ENCODE measurements at places on chromosomes 4 and X.
A peak's percentile ranks its signal among the peaks of the same experiment; 100 is the strongest.

GRCh38 chr4:113026556-113026955, 22.9 kb upstream of the ANK2 start:
- peak; percentile 44 for DNase-seq

- DNase-seq, result no peak
These were observed 108.6 kb downstream of the ACTRT1 start for GRCh38 chrX:127943571-127943970.

DNA sequence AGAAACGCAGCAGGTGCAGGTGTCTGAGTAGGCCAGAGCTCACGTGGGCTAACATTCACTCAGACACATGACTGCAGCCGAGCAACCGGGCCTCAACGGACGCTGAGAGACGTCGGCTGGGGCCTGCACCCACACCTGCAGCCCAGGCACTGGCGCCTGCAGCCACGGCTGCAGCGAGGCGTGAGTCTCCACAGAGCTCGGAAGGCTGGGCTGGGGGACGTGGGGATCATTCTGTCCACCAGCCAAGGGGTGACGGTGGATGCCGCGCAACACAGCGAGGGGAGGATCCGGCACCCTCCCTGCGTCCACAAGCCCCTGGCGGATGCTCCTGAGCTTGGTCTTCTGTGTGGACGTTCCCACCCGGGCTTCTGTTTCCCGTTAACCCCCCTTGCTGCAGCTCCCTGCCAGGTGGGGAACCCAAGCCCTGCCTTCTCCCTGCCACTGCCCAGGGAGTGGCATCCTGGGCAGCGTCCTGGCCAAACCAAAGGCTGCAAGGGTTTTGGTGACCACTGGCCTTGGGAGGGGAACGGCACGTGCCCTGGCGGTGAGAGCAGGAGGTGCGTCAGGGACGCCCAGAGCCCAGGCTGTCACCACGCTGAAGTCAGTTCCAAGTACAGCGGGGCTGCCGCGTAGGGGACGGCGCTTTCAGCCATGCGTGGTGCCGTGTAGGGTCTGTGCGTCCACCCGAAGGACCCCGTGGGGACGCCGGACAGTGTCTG, 16.3 kb downstream of the PPP2R3B start:
- no peak for DNase-seq

- no peak for DNase-seq
These were observed 212.8 kb downstream of the MAB21L2 start for GRCh38 chr4:150794706-150795105.

DNA sequence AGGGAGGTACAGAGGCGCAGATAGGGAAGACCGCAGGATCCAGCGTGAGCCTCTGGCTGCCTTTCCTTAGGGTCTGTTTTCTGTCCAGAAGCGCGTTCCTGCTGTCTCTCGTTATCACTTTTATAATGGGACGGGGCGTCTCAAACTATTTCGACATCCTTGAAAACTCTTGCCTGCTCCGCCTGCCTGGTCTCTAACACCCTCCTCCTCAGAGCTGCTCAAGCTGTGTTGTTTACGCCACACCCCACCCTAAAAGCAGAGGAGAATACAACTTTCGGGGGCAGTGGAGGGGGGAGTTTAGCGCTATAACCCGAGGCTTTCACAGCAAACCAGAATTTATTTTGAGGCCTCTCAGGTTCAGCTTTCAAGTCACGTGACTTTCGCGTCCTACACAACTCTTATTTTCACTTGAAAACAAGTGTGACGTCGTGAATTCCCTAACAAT, 646 bp upstream of the FAM3A start:
- DNase-seq, result no peak

DNA sequence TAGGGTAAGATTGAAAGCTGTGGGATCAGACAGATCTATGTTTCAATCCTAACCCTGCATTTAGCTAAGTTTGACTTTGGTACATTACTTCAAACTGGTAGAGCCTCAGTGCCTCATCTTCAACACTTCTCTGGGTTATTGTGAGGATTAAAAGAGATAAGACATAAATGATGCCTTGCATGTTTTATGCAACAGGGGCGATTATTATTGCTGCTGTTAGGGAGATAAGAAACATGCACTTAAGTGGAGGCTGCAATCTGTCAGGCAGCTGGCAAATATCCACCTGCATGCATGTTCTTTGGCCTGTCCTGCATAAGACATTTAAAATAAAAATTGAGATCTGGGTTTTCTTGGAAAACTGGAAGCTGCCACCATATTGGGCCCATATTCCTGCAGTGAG, 24.6 kb downstream of the UNC5C start:
- DNase-seq, result no peak

- no peak for DNase-seq
These were observed 6.7 kb upstream of the CD38 start for GRCh38 chr4:15771216-15772058.
